HFFc6 (cell line): ENCODE measurements at places on chromosomes 1 and 21. TPM values are rescaled to one million over a fixed set of nuclear protein-coding genes. Genes with fewer than 3 reads are reported as not detected.

- H3K4me3 ChIP-seq, result peak overlapping the region; percentile 96
- peak; percentile 71 for DNase-seq
- H3K4me1 ChIP-seq, result peaks cover 50% of the 10 kb centered on the region
- peak overlapping the region; percentile 98 for H3K27ac ChIP-seq
- H3K27me3 ChIP-seq, result no peaks in the 10 kb centered on the region; the same call in 1 of the 2 replicates
These were observed 685 bp downstream of the UBAP2L start for GRCh38 chr1:154221278-154222001.

DNA sequence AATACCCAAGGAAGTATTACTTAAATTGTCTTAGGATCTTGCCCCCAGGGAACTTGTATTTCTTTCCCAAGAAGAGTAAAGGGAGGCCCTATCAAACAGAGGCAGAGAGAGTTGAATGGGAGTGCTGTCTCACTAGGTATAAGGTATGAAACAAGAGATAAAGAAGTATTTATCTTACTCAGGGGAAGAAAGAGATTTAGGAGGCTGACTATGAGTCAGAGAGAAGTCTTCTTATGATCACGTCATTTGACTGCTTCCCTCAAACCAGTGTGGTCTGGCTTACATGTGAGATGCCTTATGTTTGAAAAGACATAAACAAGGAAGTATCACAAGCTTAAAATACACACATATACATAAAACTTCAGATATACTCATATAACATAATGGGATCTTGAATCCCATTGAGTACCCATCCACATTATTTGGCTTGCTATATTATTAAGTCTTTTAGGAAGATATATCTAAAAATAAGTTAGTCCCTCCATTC, 29.6 kb downstream of the DUSP10 start:
- peak overlapping the region; percentile 90 for H3K27ac ChIP-seq
- H3K36me3 ChIP-seq, result peaks cover 61% of the 10 kb centered on the region
- H3K27me3 ChIP-seq, result peaks cover 2% of the 10 kb centered on the region; the same call in 1 of the 2 replicates
- H3K4me1 ChIP-seq, result peaks cover 92% of the 10 kb centered on the region

- H3K27ac ChIP-seq, result peak overlapping the region; percentile 7; the same call in 1 of the 2 replicates
- no peak for DNase-seq
- no peaks in the 10 kb centered on the region for H3K36me3 ChIP-seq
- no peaks in the 10 kb centered on the region; the same call in 1 of the 2 replicates for H3K27me3 ChIP-seq
These were observed 24.2 kb upstream of the PHTF1 start for GRCh38 chr1:113783254-113784103.

- H3K36me3 ChIP-seq, result no peaks in the 10 kb centered on the region
- H3K27me3 ChIP-seq, result no peaks in the 10 kb centered on the region
- DNase-seq, result no peak
- H3K4me3 ChIP-seq, result no peak overlapping the region
- no peak overlapping the region for H3K27ac ChIP-seq
- H3K4me1 ChIP-seq, result peaks cover 27% of the 10 kb centered on the region
These were observed 36.7 kb downstream of the ETNK2 start for GRCh38 chr1:204115116-204115515.

- H3K4me3 ChIP-seq, result no peak overlapping the region
- H3K27me3 ChIP-seq, result peaks cover 52% of the 10 kb centered on the region
- H3K4me1 ChIP-seq, result peaks cover 5% of the 10 kb centered on the region; the same call in 1 of the 2 replicates
- no peak for DNase-seq
- H3K36me3 ChIP-seq, result no peaks in the 10 kb centered on the region
These were observed 6.9 kb downstream of the PLA2G5 start for GRCh38 chr1:20076710-20077461.

DNA sequence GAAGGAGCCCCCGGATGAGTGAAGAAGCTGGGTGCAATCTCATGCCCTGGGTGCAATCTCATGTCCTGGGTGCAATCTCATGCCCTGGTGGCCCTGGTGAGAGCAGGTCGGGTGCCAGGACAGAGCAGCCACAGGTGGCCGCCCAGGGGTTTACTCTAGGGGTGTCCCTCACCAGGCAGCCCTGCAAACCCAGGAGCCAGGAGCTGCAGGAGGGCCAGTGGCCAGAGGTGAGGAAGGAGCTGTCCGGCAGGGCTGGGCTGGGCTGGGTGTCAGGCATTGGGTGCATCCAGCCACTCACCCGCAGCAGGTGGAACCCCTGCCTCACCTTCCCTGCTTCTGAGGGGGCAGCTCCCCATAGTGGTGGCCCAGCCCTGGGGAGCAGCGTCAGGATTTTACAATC, 79.2 kb downstream of the PRDM16 start:
- no peak for DNase-seq
- H3K27me3 ChIP-seq, result no peaks in the 10 kb centered on the region
- H3K36me3 ChIP-seq, result peaks cover 12% of the 10 kb centered on the region; the same call in 1 of the 2 replicates
- no peak overlapping the region for H3K27ac ChIP-seq
- no peak overlapping the region for H3K4me3 ChIP-seq

GRCh38 chr1:32893198-32894018, 7.1 kb downstream of the HPCA start:
- peaks cover 13% of the 10 kb centered on the region for H3K27me3 ChIP-seq
- no peak overlapping the region for H3K27ac ChIP-seq
- DNase-seq, result no peak
- H3K36me3 ChIP-seq, result peaks cover 4% of the 10 kb centered on the region; the same call in 1 of the 2 replicates
- H3K4me1 ChIP-seq, result peaks cover 20% of the 10 kb centered on the region

- DNase-seq, result peak; percentile 15
- H3K27me3 ChIP-seq, result peaks cover 23% of the 10 kb centered on the region
- no peak overlapping the region for H3K4me3 ChIP-seq
These were observed 33.8 kb upstream of the RPL11 start for GRCh38 chr1:23657659-23658275.

GRCh38 chr1:58754683-58755467, 29.0 kb downstream of the JUN start:
- DNase-seq, result no peak
- peaks cover 85% of the 10 kb centered on the region for H3K4me1 ChIP-seq
- peak overlapping the region; percentile 95 for H3K27ac ChIP-seq
- no peaks in the 10 kb centered on the region; the same call in 1 of the 2 replicates for H3K27me3 ChIP-seq

DNA sequence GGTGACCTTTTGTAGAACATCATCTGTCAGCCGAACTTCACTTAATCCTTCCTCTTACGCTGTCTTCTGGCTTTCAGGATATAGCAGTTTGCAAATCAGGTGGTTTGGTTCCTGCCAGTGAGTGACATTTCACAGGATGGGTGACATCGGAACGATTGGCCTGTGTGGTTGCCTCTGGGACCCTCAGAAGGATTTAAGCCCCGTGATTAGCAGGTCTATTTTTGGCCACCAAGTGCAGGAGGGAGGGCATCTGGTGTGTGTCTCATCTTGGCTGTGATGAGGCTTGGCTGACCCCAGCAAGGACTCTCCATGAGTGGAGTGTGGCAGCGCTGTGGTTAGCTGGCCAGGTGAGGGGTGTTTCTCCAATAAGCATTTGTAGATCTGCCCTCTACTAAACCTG, 407.6 kb upstream of the VAMP3 start:
- no peak for DNase-seq
- H3K4me3 ChIP-seq, result no peak overlapping the region
- H3K27me3 ChIP-seq, result peaks cover 51% of the 10 kb centered on the region
- H3K27ac ChIP-seq, result no peak overlapping the region
- H3K4me1 ChIP-seq, result no peaks in the 10 kb centered on the region

GRCh38 chr1:20137055-20137454, 2.1 kb upstream of the PLA2G2F start:
- peaks cover 46% of the 10 kb centered on the region; the same call in 1 of the 2 replicates for H3K27me3 ChIP-seq
- H3K27ac ChIP-seq, result no peak overlapping the region
- no peak for DNase-seq
- H3K4me3 ChIP-seq, result no peak overlapping the region

DNA sequence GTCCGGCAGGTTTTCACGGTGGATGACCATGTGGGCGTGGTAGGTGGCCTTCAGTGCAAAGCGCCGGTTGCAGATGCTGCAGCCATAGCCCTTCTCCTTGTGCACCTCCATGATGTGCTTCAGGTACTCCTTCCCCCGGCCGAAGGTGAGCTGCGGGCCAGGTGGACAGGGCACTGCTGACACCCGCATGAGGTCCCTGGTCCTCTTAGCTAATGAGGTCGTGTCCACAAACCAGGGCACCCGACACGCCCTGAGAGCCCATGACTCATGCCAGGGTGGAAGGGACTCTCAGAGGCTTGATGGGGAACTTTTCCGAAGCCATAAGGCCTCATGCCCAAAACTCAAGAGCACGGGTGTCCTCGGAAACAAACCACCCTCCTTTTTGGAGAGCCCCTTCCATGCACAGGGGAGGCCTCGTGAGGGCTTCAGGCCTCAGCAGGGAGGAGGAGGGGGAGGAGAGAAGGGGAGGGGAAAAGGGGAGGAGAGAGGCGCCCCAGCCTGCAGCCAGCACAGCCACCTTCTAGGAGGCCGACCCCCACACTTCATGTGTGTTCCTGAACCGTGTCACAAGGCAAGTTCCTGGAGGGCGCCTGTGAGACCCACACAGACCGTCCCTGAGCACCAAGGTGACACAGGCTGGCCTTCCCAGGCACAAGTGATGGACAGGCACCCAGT, 54.4 kb upstream of the RIPK4 start:
- H3K36me3 ChIP-seq, result peaks cover 5% of the 10 kb centered on the region; the same call in 1 of the 2 replicates
- DNase-seq, result no peak

- H3K27me3 ChIP-seq, result no peaks in the 10 kb centered on the region; the same call in 1 of the 2 replicates
- peaks cover 32% of the 10 kb centered on the region for H3K4me1 ChIP-seq
- no peak overlapping the region for H3K4me3 ChIP-seq
- no peaks in the 10 kb centered on the region for H3K36me3 ChIP-seq
These were observed 2.5 kb downstream of the MYBPH start for GRCh38 chr1:203173011-203173555.

GRCh38 chr1:37846647-37847339, 12.6 kb downstream of the MTF1 start:
- no peak overlapping the region; the same call in 1 of the 2 replicates for H3K4me3 ChIP-seq
- no peak overlapping the region; the same call in 1 of the 2 replicates for H3K27ac ChIP-seq
- H3K4me1 ChIP-seq, result peaks cover 25% of the 10 kb centered on the region
- H3K27me3 ChIP-seq, result no peaks in the 10 kb centered on the region

DNA sequence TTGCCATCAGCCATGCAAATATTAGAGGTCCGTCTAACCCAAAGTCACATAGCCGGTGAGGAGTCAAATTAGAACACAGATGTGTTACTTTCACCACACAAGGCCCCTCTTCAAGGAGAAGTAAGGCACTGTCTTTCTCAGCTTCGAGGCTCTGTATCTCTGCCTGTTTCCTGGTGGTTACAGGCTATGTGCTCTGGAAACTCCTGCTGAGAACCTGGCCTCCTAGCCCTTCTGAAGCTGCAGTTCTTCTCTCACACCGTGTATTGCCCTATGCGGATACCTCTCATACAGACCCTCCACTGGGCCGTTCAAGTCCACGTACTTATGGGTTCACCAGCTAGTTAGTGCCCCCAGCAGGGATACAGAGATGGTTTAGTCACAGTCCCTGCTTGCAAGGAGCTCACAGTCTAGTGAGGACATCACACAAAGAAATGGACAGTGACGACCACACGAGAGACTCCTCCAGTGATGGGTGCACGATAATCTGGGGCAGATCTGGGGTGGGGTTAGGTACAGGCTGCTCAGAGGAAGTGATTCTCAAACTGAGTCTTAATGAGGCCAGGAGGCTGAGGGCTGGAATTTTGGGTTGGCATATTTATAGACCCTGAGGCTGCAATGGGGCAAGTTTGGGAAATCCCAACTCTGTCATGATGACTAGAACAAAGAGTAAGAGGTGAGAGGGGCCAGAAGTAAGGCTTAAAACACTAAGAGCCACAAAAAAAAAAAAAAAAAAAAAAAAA, 22.8 kb upstream of the ELOA start:
- DNase-seq, result no peak
- H3K4me3 ChIP-seq, result no peak overlapping the region
- no peak overlapping the region; the same call in 1 of the 2 replicates for H3K27ac ChIP-seq
- no peaks in the 10 kb centered on the region; the same call in 1 of the 2 replicates for H3K27me3 ChIP-seq
- H3K36me3 ChIP-seq, result peaks cover 9% of the 10 kb centered on the region; the same call in 1 of the 2 replicates

- H3K4me3 ChIP-seq, result no peak overlapping the region
- peaks cover 19% of the 10 kb centered on the region for H3K4me1 ChIP-seq
- H3K27me3 ChIP-seq, result no peaks in the 10 kb centered on the region
- DNase-seq, result no peak
- no peaks in the 10 kb centered on the region; the same call in 1 of the 2 replicates for H3K36me3 ChIP-seq
These were observed 131.9 kb downstream of the COQ8A start for GRCh38 chr1:227071895-227072587.

- DNase-seq, result no peak
- no peaks in the 10 kb centered on the region for H3K36me3 ChIP-seq
- no peak overlapping the region for H3K4me3 ChIP-seq
- H3K27ac ChIP-seq, result no peak overlapping the region
These were observed 27.9 kb upstream of the MYOC start for GRCh38 chr1:171680339-171680738.

DNA sequence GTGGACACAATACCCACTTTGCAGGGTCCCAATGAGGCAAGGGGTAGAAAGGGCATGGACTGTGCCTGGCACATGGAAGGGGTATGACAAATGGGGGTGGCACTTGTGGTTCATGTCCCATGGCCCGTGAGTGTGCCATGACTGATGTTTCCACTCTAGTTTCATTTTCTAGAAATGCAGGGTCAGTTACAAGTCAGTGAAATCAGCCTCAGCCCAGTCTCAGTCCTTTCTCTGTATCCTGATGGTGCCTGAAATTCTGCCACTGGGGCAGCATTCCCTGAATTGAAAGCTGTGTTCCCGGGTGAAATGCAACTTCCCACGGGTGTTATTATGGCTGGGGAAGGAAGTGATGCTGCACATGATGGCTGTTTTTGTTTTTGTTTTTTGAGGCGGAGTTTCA, 110.8 kb upstream of the ZBTB40 start:
- peaks cover 41% of the 10 kb centered on the region for H3K27me3 ChIP-seq
- no peaks in the 10 kb centered on the region for H3K36me3 ChIP-seq
- no peak overlapping the region for H3K4me3 ChIP-seq
- DNase-seq, result no peak

DNA sequence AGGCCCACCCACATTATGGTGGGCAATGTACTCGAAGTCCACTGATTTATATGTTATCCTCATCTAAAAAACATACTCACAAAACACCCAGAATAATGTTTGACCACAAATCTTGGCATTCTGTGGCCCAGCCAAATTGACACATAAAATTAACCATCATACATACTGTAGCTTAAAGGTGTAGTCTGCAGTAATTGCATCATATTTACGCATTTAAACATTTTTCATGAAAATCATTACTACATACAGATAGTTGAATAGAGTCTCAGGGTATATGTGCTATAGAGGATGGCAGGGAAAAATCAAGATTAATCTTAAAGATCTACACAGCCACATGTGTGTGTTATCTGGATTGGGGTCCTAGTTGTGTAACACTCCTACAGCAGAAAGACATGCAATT, 14.5 kb downstream of the ZNF697 start:
- H3K27me3 ChIP-seq, result no peaks in the 10 kb centered on the region
- no peak for DNase-seq
- no peak overlapping the region for H3K4me3 ChIP-seq

DNA sequence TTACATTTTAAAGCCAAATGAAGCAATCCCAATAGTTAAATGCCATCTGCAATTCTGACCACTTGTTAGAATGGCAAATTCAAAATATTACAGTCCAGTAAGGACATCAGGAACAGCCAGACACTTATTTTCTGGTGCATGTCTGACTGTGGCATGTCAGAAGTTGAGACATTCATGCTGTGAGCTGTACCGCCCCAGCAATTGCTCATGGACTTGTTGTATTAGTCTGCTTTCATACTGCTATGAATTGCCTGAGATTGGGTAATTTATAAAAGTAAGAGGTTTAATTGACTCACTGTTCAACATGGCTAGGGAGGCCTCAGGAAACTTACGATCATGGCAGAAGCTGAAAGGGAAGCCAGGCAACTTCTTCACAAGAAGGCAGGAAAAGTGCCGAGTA, 19.1 kb downstream of the DDAH1 start:
- H3K4me3 ChIP-seq, result no peak overlapping the region
- DNase-seq, result no peak
- H3K36me3 ChIP-seq, result peaks cover 14% of the 10 kb centered on the region
- peaks cover 6% of the 10 kb centered on the region; the same call in 1 of the 2 replicates for H3K27me3 ChIP-seq
- peaks cover 10% of the 10 kb centered on the region for H3K4me1 ChIP-seq

NGF gene
- 44.4 to 51.8 TPM (median 48.0 TPM) in 3 replicates for total RNA-seq

BCAS2 gene
- total RNA-seq, result 35.7 to 45.6 TPM (median 43.3 TPM) in 3 replicates

SLAMF9 gene
- total RNA-seq, result 0.46 TPM in 1 of 3 replicates, not detected in the others

MPZ gene
- 0.33 to 0.73 TPM (median 0.35 TPM) in 3 replicates for total RNA-seq

DDR2 gene
- total RNA-seq, result 177 to 195 TPM (median 192 TPM) in 3 replicates

YRDC gene
- total RNA-seq, result 19.8 to 22.2 TPM (median 21.8 TPM) in 3 replicates

REG4 gene
- not detected in 3 replicates for total RNA-seq
